ENCODE measurements at places on chromosomes 11 and 22. TPM values are rescaled to one million over a fixed set of nuclear protein-coding genes. Genes with fewer than 3 reads are reported as not detected.

The CD3E gene
- not detected for total RNA-seq

The MED17 gene
- total RNA-seq: 29.3 TPM

GRCh38 chr11:2992997-2993325, 832 bp upstream of the NAP1L4 start:
- no peak for DNase-seq

DNA sequence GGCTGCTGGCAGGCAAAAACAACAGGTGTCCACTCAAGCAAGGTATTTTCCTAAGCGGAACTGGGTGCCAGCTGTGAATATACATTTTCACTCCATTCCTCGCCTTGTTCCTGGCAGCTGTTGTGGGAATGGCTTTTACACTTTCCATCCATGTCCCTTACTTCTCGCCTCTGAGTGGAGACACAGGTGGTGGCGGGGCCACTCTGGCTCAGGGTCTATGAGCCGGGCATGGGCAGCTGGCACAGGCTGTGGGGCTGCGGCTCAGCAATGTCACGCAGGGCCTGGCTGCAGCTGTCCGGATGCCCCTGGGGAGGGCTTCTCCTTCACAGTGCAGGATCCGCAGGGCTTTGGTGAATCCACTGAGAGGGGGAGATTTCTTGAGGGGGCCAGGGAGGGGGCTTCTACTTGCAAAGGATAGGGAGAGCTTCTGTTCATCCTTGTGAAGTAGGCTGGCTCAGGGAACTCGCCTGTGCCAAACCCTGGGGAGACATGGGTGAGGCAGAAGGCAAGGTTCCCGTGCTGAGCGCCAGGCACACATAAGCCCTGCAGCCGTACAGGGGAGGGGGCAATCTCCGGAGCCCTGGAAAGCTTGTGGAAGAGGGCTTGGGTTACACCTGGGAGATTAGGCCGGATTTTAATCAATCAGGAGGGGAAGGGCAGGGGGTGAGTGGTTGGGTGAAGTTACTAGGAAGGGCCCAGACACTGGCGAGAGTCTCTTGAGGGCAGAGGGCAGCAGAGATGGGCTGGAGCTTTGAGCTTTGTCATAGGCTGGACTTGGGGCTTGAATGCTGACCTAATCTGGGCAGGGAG, 45.7 kb downstream of the KCNQ1OT1 start:
- no peak for DNase-seq

GRCh38 chr11:57547854-57548377, 10.5 kb downstream of the SMTNL1 start:
- DNase-seq: no peak

- no peak for DNase-seq
Measured at GRCh38 chr22:46502440-46503175, 34.8 kb downstream of the CELSR1 start.

- no peak for DNase-seq
Measured at GRCh38 chr11:85752890-85753581, 57.9 kb downstream of the SYTL2 start.

The POGLUT3 gene
- 13.5 TPM for total RNA-seq

DNA sequence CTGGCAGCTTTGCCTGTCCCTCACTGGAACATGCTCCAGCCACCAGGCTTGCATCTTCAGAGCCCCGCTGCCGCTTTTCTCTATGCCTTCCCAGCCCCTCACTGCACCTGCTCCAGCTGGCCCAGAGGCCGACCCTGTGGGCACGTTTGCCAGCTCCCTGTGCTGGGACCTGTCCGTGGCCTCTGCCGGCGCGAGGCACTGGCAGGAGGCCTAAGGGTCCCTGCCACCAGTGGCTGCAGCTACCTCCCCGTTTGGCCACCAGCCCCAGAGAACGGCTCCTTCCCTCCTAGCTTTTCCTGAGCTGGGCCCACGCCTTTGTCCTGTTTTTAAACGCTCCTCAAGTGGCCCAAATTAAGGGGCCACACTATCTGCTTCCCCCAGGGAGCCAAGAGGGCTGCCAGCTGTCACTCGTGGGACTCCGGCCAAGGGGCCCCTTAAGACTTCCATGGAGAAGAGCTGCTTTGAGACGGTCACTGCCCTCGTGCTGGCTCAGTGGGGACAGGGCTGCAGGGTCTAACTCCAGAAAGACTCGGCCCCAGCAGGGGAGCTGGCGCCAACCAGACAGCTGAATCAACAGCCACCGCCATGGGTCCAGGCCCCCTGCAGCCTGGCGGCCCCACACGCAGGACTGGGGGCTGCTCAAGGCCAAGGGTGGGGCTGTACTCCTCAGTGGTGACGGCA, 24.6 kb upstream of the WNT7B start:
- DNase-seq: no peak

The OR8K3 gene
- total RNA-seq: not detected

Measured in foreskin keratinocyte (primary cell).